Ovary (tissue), 10 donors: ENCODE measurements at places on chromosomes 11 and 22. TPM values are rescaled to one million over a fixed set of nuclear protein-coding genes. Genes with fewer than 3 reads are reported as not detected.

The CCDC15 gene
- 1.9 TPM for total RNA-seq

The DEUP1 gene
- 0.27 TPM for total RNA-seq

The VSIG2 gene
- 1.8 TPM for total RNA-seq

The LMNTD2 gene
- 0.70 TPM for total RNA-seq

The CASP4 gene
- total RNA-seq: 49.1 TPM

The APOA4 gene
- not detected for total RNA-seq

The MED15 gene
- total RNA-seq: 21.9 TPM

The C11orf16 gene
- total RNA-seq: 1.4 TPM

The CST6 gene
- 0.95 TPM for total RNA-seq

The MUC15 gene
- 0.56 TPM for total RNA-seq

The WBP2NL gene
- 2.8 TPM for total RNA-seq

The PGR gene
- 19.9 TPM for total RNA-seq

The NPAS4 gene
- 3.3 TPM for total RNA-seq

The BTG4 gene
- total RNA-seq: not detected

The HEPN1 gene
- total RNA-seq: not detected

The LAYN gene
- 37.2 TPM for total RNA-seq

The POTEH gene
- total RNA-seq: not detected

The KRTAP5-2 gene
- not detected for total RNA-seq

The ATF4 gene
- 221 TPM for total RNA-seq

The RAG1 gene
- total RNA-seq: 0.54 TPM

The APOBEC3H gene
- 0.23 TPM for total RNA-seq

The C2CD2L gene
- 13.6 TPM for total RNA-seq

The TSGA10IP gene
- not detected for total RNA-seq

The TYR gene
- total RNA-seq: not detected

The MORC2 gene
- 20.1 TPM for total RNA-seq

The APLNR gene
- total RNA-seq: not detected

The MMP11 gene
- total RNA-seq: 1.4 TPM

The SLC25A22 gene
- total RNA-seq: 19.1 TPM

The SPDYC gene
- not detected for total RNA-seq

The ARHGAP42 gene
- total RNA-seq: 4.7 TPM

The TUB gene
- total RNA-seq: 22.3 TPM

The SCGB1A1 gene
- total RNA-seq: 1.8 TPM

The LARGE2 gene
- 3.2 TPM for total RNA-seq

The RASSF10 gene
- total RNA-seq: not detected

The MAPK8IP1 gene
- 14.4 TPM for total RNA-seq

The FLRT1 gene
- total RNA-seq: 0.96 TPM

The MMP10 gene
- total RNA-seq: not detected

The OR51B4 gene
- 0.63 TPM for total RNA-seq

The ELFN2 gene
- total RNA-seq: not detected

The PIWIL4 gene
- total RNA-seq: 3.6 TPM

The HBB gene
- 81.3 TPM for total RNA-seq

The RFPL2 gene
- not detected for total RNA-seq

The SERPING1 gene
- total RNA-seq: 906 TPM

The MMP12 gene
- not detected for total RNA-seq

The C11orf21 gene
- total RNA-seq: 0.31 TPM

The RAB3IL1 gene
- total RNA-seq: 52.9 TPM

The MUC2 gene
- not detected for total RNA-seq

The PEX16 gene
- 26.5 TPM for total RNA-seq

The IGHMBP2 gene
- total RNA-seq: 18.1 TPM
